Left lobe of liver (tissue), 2 donors: ENCODE measurements at places on chromosomes 6 and 20. TPM values are rescaled to one million over a fixed set of nuclear protein-coding genes. Genes with fewer than 3 reads are reported as not detected.

Gene ALDH8A1
- total RNA-seq, result 174 TPM

Gene CLDN20
- not detected for total RNA-seq

Gene BCL2L1
- total RNA-seq, result 35.0 TPM

Gene CCN5
- 1.1 TPM for total RNA-seq
